ENCODE measurements at places on chromosomes 5 and 9.

DNA sequence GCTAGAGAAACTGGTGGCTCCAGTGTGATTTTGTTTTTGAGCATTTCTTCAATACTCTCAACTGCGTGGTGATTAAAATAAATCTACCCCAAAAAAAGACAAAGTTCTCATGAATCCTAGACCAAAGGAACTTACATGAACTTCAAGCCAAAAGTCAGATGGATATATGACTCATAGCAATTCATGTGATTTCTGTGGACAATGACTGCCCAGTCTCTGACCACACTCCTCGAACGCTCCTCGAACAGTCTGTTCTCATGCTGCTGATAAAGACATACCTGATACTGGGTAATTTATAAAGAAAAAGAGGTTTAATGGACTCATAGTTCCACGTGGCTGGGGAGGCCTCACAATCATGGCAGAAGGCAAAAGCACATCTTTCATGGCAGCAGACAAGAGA, 46.4 kb upstream of the CEP78 start:
- DNase-seq, result no peak

GRCh38 chr5:55694152-55694830, 17.8 kb downstream of the SLC38A9 start:
- DNase-seq, result no peak

- no peak for DNase-seq
These were observed 360.8 kb upstream of the PANK3 start for GRCh38 chr5:168939887-168940544.

DNA sequence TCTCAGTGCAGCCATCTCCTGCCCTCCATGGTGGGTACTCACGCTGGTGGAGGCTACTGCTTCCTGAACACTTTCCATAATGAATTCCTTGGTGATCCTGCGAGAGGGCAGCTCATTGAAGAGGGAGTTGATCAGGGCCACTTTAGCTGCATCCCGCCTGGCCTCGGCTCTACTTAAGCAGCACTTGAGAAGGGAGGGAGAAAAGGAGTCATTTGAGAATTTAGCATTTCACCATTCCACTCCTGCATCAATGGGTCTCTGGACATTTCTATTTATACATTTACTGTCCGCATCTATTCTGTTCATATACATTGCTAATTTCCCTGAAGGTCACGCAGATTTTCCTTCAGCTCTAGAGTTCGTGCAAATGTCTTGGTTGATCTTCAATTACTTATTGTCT, 35.1 kb downstream of the LIX1 start:
- no peak for DNase-seq

DNA sequence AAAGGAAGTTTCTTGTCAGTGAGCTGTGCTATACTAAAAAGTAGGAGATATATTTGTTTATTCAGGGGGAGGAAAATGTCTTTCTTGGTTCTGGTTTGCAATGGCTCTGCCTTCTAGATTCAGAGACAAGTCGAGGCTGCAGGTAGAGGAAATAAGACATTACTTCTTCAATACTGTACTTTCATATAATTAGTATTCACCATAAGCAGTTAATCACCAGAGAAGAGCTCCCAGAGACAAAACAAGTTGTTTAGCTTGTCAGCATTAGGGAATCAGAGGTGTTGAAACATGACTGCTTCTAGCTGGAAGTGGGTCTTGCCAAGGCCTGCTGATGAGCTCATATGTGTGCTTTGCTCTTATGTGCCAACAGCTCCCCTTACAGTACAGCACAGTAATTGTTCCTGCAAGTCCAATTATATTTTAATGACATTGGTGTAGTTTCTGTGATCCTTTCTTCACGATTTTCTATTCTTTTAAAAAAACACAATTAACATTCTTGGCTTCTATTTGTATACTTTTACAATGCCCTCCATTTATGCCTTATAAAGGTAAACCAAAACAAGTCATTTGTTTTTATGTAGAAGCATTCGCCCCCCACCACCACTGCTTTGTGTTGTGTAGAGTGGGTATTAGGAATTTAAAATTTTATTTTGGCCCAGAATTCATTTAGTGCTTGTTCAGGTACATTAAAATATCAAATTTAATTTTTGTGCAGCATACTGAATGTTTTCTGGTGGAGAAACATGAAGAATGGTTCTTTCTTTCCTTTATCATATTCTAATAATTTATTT, 112.2 kb downstream of the RPS23 start:
- DNase-seq, result peak; percentile 9

DNA sequence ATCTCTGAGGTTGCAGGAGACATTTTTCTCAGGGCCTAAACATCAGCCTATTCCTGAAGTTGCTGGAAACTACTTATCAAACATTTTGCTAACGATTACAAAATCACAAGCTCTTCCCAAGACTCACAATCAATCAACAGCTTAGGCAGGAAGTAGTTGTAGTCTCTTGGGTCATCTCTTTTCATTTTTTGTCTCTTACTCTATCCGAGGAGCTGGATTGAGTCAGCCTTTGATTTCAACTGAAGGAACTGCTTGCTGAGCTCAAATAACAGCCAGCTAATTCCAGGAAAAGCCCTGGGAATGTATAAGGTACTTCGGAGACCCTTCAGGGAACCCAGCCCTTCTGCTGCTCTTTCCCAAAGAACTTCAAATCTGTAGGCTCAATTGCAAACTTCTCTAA, 398.9 kb downstream of the PLK2 start:
- DNase-seq, result no peak

Measured in activated naive CD8-positive, alpha-beta T cell treated with anti-CD3 and anti-CD28 coated beads for 36 hours (primary cell).